ENCODE measurements at places on chromosomes 1 and 21.
A peak's percentile ranks its signal among the peaks of the same experiment; 100 is the strongest.

- DNase-seq = no peak
Measured at GRCh38 chr1:174118751-174119150, 40.6 kb upstream of the RABGAP1L start.

GRCh38 chr1:7422561-7422960 lies 348.5 kb upstream of the VAMP3 start:
- DNase-seq = no peak

- DNase-seq = no peak
Measured at GRCh38 chr1:20729990-20730689, 2.4 kb downstream of the SH2D5 start.

GRCh38 chr1:150516616-150517015 lies 1.1 kb downstream of the FALEC start:
- DNase-seq = no peak

- no peak for DNase-seq
Measured at GRCh38 chr21:28237661-28238060, 755.0 kb downstream of the LTN1 start.

GRCh38 chr1:39955547-39956539 lies 898 bp downstream of the MFSD2A start:
- peak; percentile 31 for DNase-seq

GRCh38 chr1:209421978-209422680 lies 161.4 kb upstream of the CAMK1G start:
- DNase-seq = no peak

All from memory B cell (primary cell).